ENCODE measurements at places on chromosomes 3 and 15.

- DNase-seq: no peak
Observed at GRCh38 chr3:99878005-99878404, 60.3 kb downstream of the CMSS1 start.

- DNase-seq: no peak
Observed at GRCh38 chr3:112437146-112438022, 61.9 kb downstream of the BTLA start.

- DNase-seq: no peak
Observed at GRCh38 chr15:78307976-78308375, 8.6 kb upstream of the SKIC8 start.

DNA sequence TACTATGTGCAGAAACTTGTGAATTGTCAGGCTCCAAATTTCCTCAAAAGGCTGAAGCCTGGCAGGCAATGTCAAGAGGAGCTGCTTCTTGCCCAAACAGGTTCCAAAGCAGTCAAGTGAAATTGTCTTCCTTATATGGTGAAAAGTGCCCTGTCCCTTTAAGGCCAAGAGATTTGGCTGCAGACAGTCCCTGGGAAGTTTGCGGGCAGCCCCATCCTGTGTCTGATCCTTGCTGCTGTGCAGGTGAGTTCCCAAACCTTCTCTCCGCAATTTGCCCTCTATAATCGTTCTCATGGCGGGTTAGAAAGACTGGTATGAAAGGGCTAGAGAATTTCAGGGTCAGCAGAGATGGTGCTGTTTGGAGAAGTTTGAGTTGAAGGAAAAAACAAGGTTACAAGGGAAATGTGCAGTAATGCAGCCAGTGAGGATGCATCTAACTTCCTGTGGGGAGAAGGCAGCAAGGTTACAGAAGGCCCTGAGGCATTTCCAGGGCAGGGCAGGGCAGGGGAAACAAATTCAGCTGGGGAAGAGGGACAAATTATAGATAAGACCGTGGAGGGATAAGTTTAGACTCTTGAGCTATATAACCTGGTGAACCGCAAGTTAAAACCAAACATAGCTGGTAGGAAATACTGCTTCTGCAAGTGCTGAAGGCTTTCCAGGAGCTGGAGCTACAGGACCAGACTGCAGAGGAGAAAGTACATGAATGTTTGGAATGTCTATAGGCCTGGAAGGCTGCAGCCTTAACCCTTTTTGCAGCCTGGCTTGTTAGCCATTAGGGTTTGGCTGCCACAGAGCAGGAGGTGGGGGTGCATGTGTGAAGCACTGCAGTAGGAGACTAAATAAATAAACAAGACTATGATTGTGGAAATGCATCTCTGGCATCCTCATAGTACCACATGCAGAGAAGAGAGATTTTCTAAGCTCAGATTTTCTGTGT, 256.2 kb upstream of the IL12A start:
- no peak for DNase-seq

GRCh38 chr3:160094562-160094961, 105.9 kb downstream of the IL12A start:
- DNase-seq: no peak

- no peak for DNase-seq
Observed at GRCh38 chr15:71577071-71577470, 233.3 kb upstream of the NR2E3 start.

GRCh38 chr3:197750858-197751737, 1.4 kb downstream of the FYTTD1 start:
- peak; percentile 33 for DNase-seq

DNA sequence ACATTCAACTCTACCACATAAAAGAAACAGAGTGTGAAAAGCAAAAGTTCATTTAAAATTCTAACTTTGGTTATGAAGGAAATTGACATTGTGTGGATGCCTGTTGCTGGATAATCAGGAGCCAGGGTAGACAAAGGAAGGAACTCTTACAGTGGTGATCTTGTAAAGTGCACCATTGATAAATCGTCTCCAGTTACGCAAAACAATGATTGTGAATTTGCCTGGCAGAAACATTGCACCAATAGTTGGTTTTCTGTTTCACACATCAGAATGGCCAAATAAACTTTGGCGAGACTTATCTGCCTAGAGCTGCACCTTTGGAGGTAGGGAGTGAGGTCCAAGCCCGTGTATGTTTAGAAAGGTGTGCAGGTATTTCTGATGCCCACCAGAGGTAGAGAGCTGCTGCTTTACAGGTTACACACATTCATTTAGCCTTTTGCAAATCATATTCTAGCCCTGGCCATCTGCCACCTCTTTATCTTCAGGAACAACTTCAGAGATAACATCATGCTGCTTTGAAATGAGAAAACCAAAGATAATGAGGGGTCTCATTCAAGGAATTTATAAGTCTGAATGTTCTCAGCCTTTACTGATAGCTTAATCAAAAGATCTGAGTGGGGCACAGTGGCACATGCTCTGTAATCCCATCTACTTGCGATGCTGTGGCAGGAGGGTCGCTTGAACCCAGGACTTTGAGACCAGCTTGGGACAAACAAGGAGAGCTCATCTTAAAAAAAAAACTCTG, 47.4 kb upstream of the P3H2 start:
- DNase-seq: no peak

GRCh38 chr3:35708394-35709271, 69.3 kb downstream of the ARPP21 start:
- no peak for DNase-seq

DNA sequence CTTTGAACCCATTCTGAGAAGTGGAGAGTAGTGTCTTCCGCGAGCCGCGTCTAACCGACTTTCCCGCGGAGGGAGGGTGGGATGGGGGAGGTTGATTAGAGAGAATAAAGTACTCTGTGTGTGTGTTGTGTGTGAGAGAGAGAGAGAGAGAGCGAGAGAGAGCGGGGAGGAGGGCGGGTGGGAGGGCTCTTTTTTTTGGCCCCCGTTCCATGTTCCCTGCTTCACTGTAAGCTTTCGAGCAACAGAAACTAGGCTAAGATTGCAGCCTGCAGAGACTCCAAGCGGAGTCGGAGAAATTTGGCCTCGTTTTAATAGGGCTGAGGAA, 1.6 kb upstream of the MEIS2 start:
- no peak for DNase-seq

GRCh38 chr3:160643994-160644393, 33.0 kb upstream of the ARL14 start:
- no peak for DNase-seq

DNA sequence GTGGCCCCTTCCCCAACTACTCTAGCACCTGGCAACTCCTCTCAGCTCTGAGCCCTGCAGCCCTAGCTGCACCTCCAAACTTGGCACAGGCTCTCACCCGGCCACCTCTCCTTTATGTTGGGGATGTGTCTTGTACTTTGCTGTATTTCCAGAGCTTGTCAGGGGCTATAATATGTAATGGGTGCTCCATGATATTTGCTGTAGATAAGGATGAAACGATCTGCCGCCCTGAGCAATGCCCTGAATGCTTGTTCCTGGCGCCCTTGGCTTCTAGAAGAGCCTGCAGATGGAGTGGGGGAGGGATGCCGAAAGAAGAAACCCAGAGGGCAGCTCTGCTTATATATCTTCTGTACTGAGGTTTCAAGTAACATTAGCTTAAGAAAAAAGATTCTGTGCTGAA, 35.9 kb upstream of the ZBTB38 start:
- no peak for DNase-seq

All from glutamatergic neuron (in vitro differentiated cells).